ENCODE measurements at places on chromosomes 7 and 10.

GRCh38 chr7:32033006-32033405, 37.2 kb downstream of the PDE1C start:
- no peak for DNase-seq

- DNase-seq = no peak
Measured at GRCh38 chr10:33800986-33801385, 466.5 kb upstream of the NRP1 start.

DNA sequence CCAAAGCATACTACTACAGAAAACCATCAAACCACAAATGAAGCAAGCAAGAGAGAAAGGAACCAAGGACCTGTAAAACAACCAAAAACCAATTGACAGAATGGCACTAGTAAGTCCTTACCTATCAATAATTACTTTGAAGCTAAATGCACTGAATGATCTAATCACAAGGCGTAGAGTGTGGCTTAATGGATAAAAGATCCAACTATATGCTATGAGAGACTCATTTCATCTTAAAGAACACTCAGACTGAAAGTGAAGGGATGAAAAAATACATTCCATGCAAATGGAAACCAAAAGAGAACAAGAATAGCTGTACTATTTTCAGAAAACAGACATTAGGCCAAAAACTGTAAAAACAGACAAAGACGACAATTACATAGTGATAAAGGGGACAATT, 70.7 kb downstream of the CRPPA start:
- DNase-seq = no peak

DNA sequence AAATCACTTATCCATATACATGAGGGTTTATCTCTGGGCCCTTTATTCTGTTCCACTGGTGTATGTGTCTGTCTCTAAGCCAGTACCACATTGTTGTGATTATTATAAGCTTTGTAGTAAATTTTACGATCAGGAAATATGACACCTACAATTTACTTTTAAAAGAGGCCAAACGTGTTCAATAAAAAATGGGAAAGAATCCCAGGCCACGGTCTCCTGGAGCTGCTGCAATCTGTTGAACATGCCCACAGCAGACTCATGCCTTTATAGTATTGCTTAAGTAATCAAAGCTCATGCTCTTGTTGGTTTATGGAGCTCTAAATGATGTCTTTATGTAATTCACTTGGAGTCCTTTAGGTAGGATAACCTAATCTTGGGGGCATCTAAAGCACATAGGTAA, 273.0 kb downstream of the ZMYND11 start:
- DNase-seq = peak; percentile 22

GRCh38 chr10:28722065-28722803, 44.9 kb downstream of the BAMBI start:
- no peak for DNase-seq

DNA sequence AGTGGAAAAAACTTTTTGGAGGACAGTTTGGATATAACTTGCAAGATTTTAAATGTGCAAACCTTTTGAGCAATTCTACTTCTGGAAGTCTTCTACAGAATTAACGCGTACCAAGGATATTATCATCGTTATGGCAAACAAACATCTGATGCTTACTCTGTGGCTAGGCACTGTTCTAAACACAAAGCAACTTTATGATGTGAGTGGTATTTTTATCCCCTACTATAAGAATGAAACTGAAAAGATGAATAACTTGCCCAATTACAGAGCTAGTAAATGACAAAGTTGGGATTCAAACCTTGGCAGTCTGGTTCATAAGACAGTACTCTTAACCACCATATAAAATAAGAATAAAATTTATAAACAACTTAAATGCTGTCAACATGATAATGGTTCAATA, 15.8 kb downstream of the ASZ1 start:
- no peak for DNase-seq

GRCh38 chr7:36571190-36571560, 153.1 kb downstream of the AOAH start:
- DNase-seq = no peak

- DNase-seq = no peak
Measured at GRCh38 chr7:36100634-36101033, 52.4 kb upstream of the EEPD1 start.

- DNase-seq = no peak
Measured at GRCh38 chr7:93817004-93817403, 73.5 kb downstream of the TFPI2 start.

DNA sequence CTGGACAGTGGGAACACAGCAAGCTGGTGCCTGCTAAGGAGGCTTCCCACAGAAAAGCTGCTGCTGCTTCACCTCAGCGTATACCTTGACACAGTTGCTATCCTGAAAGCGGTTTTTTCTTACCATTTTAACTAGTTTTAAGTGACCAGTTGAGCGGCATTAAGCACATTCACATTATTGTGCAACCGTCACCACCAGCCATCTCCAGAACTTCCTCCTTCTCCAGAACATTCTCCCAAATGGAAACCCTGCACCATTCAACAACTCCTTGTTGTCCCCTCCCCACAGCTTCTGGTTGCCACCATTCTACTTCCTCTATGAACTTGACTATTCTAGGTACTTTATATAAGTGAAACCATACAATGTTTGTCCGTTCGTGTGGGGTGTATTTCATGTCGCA, 169.9 kb downstream of the SNX10 start:
- DNase-seq = no peak

GRCh38 chr7:116583653-116584052, 58.8 kb downstream of the CAV1 start:
- no peak for DNase-seq

- DNase-seq = no peak
Measured at GRCh38 chr10:127228195-127228787, 31.9 kb upstream of the INSYN2A start.

DNA sequence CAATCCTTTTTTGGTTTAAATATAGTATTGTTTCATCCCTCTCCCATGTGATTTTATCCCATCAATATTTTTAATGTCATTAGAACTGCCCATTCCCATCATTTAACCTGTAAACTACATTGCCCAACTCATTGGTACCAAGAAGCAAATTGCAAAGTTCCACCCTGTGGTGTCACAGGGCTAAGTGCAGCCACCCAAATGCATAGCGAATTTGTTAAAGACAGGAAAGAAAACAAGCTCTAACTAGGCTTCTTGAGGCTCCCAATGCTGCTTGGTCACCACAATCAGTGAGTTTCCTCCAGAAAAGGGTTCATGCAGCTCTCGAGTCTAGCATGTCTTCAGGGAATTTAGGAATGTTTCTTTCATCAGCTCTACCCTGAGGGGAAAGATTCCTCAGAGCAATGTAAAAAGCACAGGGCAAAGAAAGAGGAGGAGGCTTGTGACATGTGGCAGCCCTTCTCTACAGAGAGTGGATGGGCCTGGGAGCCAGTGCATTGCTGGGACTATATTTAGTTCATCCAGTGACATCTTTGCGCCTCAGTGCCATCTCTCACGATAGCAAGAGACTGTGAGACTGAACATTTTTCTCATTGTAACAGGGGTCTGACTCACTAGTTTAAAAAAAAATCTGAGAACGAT, 58.1 kb downstream of the CAV1 start:
- no peak for DNase-seq

DNA sequence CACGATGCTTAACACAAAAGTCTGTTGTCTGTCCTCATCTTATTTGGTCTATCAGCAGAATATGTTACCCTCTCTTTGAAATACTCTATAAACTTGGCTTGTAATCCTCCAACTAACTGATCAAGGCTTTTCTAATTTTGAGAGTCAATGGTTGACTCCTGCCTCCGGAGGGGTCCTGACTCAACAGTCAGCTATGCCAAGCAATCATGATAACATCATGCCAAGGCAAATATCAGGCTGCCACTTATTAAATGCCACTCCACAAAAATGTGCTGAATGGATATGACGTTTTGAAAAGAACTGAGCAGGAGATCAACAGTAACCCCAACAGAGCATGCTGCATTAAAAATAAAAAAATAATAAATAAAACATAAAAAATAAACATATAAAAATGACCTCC, 116.1 kb downstream of the PARD3 start:
- no peak for DNase-seq

DNA sequence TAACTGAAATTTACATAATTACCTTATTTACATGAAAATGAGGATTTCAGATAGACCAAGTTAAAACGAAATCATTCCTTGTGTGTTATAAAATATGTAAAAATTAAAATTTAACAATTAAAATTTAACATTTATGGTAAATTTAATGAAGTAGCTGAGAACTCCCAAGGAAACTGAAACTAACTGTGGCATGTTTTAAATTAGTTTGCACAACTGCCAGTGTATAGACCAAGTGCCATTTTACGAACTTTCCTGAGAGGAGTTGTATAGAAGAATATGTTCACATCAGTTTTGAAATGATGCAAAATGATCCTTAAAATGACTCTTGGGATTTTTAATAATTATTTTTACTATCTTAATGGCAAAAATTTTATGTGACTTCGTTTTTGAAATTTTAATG, 23.6 kb downstream of the PDLIM1 start:
- DNase-seq = no peak

GRCh38 chr7:112110651-112111050, 95.5 kb downstream of the DOCK4 start:
- no peak for DNase-seq

DNA sequence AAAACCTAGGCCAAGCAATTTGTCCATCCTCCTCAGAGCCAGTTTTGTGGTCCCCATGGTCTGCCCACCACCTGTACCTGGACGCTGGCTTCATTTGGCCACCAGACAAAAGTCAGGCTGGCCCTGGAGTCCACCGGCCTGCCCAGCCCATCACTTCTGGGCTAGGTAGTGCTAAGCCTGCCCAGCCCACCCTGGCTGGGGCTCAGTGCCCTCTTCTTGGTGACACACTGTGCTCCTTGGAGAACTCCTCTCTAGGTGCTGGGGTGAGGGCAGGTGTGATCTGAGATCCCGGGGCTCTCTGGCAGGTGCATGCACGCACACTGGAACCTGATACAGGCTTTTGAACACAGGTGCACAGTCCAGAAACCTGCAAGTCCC, 1.1 kb downstream of the AIFM2 start:
- DNase-seq = no peak

DNA sequence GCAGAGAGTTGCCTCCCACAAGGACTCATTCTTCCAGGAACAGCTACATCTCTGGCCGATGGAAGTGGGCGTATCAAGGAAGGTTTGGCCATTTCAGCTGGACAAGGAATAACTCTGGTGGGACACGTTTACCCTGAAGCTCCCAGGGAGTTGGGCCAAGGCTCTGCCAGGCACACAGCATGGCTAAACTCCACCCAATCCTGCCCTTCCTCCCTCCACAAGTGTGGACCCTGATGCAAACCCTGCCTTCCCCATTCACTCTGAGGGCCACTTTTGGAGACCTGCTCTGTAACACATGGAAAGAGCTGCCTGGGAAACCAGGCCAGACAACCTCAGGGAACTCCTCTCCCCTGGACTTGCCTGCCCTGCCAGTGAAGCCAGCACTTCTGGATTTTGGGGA, 407.8 kb upstream of the FOXK1 start:
- DNase-seq = no peak

GRCh38 chr10:43297534-43297933, 30.7 kb upstream of the RASGEF1A start:
- no peak for DNase-seq
